ENCODE measurements at places on chromosomes 4 and X.
A peak's percentile ranks its signal among the peaks of the same experiment; 100 is the strongest.

- no peak for DNase-seq
Observed at GRCh38 chrX:13750812-13751211, 16.3 kb downstream of the OFD1 start.

GRCh38 chr4:25914670-25915352 is 791 bp downstream of the SMIM20 start:
- no peak for DNase-seq

DNA sequence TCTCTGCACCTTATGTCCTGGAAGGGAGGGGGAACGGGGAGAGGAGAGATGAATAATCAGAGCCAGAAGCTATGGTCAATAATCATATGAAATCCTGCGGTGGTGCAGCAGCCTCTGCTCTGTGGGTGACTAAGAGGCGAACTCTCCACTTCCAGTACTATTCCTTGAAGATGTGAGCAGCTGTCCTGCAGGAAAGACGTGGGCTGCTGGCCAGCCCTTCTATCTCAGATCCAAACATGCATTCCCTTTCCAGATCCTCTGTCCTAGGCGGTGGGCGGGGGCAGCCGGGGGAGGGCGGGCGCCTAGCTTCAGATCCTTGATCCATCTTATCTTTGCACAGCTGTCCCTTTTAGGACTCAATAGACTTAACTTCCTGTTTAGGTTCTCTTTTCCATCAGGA is 34.5 kb downstream of the SPINK2 start:
- peak; percentile 72 for DNase-seq

DNA sequence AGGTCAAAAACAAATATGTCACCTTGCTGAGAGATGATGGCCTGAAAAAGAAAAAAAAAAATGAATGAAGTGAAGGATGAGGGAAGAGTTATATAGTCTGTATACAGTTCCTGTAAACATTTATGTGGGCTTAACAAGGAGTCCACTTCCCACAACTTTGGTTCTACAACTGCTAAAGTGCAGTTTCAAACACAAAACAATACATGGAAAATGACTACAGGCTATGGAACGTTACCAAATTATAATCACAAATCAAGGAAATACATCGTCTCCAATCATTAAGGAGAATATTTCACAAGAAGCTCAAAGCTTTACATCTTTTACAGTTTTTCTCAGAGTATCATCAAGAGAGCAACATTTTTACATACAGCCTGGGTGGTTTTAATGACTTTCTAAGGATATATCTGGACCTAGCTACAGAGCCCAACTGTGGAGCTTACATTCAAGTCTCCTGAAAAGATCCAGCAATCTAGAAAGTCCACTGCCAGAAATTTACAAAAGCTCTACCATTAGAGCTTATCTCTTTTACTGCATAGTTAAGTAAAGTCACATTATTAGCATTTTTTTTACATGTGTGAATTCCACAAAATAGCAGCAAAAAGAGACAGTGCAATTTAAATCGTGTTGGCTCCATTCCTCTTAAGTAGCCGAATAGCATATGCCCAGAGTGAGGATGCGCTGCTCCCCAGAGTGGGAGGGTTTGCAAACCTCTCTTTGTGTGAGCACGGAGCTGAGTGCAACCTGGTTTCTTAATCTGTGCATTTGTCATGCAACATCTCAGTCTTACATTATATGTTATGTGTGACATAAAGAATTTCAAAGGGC is 128.3 kb downstream of the MANBA start:
- peak; percentile 23 for DNase-seq

DNA sequence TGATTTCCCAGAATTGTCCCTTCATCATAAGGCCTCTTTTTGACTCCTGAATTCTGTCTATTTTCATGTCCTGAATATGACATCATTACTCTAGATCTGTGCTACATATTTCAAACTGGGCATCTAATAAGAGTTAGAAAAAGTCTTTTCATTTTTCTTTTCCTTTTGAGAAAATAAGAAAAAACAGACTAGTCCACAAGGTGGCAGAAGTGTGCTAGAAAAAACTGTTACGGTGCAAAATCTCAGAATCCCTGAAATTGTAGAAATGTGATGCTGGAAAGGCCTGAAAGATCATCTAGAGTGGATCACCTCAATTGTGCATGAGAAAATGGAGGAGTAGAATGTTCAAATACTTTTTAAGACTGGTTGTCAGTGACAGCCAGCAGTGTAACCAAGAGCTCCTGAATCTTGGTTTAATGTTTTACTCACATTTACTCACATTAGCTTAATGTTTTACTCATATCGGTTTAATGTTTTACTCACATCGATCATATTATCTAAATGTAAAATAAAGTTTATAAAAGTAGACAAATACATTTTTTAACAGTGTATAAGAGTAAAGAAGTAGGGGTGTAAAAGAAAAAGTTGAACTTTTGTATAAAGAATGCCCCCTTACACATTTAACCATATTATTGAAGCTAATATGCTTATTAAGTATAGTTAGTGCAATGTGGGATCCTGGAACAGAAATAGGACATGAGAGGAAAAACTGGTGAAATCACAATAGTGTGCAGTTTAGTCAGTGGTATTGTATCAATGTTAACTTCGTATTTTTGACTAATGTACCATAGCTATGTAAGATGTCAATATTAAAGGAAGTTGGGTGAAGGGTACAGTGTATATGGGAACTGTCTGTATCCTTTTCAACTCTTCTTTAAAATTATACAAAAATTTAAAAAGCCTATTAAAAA is 15.2 kb downstream of the ASB11 start:
- DNase-seq: peak; percentile 7

- DNase-seq: no peak
Observed at GRCh38 chrX:107445146-107445545, 4.3 kb upstream of the FRMPD3 start.

DNA sequence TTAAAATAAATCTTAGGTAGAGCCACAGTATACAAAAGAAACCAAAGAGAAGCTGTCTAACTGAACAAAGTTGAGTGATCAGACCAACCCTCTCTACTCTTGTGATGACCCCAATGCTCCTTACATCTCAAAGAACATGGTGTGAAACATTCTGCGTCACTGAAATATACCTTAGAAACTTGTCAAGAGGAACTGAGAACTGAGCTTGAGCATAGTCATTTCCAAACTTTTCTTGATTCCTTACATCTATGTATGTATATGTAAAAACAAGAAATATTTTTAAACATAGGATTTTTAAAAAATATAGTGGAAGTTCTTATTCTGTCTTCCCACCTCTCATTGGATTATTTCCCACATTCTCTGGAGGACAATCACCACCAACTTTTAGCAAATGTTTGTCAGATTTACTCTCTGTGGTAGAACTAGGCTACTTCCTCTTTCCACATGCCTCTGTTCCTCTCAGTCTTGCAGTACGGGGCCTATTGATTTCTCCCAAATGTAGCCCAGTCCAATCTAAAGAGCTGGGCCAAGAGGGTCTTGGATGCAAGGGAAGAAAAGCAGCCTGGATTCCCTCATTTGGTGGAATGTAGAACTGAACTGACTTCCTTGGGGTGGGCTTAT is 98.2 kb upstream of the HHIP start:
- no peak for DNase-seq

GRCh38 chr4:122525865-122526264 is 69.3 kb upstream of the IL2 start:
- DNase-seq: no peak

- no peak for DNase-seq
Observed at GRCh38 chr4:164930647-164931046, 46.8 kb downstream of the TRIM61 start.

DNA sequence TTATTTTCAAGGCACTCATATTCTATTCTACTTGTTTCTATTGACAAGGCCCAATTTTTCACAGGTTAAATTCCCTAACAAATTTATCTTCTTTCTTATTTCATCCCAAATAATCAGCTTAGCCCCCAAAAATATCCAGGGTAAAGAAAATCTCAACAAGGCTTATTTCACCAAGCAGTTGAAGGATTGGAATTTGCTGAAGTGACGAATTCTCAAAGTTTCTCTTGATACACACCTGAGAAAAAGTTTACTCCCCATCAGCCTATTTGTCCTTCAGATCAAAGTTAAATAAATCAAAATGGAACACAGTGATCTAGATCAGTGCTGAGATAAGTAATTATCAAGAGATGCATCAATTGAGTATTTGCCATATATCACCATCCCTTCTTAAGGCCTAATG is 106.9 kb downstream of the ATRX start:
- DNase-seq: no peak

GRCh38 chr4:124201636-124202035 is 510.9 kb downstream of the ANKRD50 start:
- peak; percentile 20 for DNase-seq

GRCh38 chr4:54065282-54066087 is 1.1 kb upstream of the CHIC2 start:
- DNase-seq: peak; percentile 81

DNA sequence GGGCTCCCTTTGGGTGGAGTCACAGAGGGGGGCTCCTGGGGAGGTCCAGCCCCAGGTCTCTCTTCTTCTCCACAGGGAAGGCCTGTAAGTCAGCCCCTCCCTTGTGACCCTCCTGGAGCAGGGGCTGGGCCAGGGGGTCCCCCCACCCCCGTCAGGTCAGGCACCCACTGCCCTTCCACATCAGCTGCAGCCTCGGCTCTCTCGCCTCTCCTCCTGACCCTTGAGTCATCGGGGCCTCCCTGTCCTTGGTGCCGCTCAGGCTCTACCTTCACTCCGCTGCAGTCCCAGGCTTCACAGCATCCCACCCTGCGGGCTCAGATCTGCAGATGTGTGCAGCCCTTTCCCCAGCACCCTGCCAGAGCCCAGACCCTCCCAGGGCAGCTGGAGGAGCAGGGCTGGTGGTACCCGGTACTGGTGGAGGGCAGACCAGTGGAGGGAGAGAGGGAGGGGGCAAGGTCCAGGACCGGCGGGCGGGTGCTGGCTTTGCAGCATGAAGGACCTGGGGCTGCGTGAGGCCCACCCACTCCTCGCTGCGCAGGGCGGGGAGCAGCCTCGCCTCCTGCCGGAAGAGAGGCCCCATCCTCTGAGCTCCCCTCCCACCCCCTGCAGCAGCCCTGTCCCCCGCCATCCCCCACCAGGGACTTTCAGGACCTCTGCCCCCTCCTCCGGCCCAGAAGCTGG is 117.1 kb downstream of the FAM53A start:
- no peak for DNase-seq

DNA sequence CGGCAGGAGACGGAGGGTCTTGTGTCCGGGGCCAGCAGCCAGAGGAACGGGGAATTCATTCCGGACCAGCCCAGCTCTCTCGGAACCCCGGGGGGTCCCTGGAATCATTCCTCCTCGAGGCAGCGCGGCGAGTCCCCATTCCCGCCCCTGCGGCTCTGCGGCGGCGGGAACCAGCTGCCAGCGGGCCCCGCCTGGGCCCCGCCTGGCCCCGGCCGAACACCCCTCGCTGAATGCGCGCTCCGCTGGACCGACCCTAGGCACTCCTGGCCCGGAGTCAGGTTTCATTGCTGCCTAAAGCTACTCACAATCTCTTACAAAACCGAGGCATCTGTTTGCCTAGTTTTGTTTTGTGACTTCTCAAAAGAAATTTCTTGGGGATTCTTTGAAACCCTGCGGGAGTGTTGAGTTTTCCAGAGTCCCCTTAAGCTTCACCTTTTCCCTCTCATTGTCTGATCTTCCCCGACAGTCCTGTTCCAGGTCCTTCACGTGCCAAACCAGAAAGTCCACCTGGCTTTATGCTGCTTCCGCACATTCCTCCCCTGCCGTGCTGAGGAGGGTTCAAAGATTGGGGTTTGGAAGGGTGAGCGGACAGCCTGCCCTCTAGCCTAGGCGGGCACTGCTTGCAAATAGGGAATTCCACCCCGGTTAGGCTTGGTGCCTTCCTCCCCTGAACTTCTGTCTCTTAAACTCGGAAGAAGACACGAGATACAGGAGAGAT is 789 bp downstream of the ARHGAP10 start:
- peak; percentile 56 for DNase-seq

GRCh38 chrX:75957107-75957610 is 172.1 kb upstream of the MAGEE2 start:
- DNase-seq: no peak

DNA sequence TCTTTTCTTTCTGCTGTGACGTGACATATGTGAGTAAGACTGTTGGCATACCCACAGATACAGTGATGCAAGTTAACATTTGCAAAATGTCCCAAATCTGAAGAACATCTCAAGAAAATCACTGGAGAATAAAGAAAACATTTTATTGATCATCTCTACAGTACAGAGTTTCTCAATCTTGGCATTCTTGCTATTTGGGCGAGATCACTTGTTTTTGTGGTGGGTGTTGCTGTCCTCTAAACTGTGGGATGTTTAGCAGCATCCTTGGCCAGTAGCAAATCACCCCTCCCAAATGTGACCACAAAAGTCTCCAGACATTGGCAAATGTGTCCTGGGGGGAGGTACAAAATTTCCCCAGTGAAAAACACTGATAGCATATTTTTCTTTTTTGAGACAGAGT is 28.8 kb downstream of the AMELX start:
- DNase-seq: no peak

DNA sequence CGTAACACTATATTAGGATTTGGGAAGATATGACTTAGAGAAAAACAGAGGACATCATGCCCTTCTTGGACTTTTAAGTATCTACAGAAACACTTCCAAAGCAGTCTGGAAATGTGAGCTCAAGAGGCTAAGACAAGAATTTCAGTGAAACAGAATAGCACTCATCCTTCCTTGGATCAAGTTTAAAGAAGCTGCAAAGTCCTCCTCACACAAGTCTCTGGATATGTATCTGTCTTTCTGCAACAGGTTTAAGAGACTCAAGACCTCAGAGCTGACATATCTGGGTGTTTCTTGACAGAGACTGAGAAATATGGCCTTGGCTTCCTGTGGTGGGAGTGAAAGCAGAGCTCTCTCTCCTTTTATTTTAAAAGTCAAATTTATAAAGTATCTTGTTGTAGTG is 82.5 kb upstream of the GIMD1 start:
- no peak for DNase-seq

DNA sequence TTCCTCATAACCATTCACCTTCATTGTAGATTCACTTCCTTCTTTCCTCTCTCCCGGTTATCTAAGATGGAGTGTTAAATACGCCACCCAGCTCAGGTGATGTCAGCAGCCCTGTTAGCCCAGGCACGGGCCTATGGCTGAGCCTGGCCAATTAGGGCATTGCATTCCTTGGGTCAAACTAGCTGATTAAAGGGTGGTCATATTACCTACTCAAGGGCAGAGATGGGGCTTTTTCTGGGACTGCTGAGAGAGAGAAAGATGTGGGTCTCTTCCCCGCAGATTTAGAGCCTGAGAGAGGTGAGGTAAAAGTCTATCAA is 39.9 kb upstream of the AFAP1 start:
- DNase-seq: no peak

- DNase-seq: peak; percentile 80
Observed at GRCh38 chr4:70704215-70704930, 16.0 kb downstream of the UTP3 start.

GRCh38 chrX:39808471-39808917 is 289.3 kb downstream of the BCOR start:
- DNase-seq: peak; percentile 91

DNA sequence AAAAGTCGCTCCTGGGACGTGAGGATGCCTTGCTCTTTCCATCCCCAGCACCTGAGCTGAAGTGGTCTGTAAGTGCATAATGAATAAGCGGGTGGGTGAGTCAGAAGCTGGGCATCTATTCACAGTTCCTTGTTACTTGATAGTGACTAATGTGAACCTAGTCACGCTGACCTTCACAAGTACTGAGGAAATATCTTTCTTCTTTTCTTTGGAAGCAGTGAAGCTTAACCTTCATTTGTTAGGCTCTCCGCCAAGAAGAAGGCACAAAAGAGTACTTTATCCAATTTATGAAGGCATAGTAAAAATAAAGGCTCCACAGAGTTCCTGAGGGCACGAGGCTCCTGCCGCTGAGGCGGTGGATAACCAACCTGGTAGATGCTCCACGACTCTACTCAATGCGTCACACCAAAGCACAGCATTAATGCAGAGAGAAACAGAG is 475.7 kb upstream of the SLIT2 start:
- DNase-seq: peak; percentile 63

- no peak for DNase-seq
Observed at GRCh38 chr4:184074677-184075388, 142.8 kb downstream of the ENPP6 start.

Data from fibroblast of skin of scalp (primary cell).